Endothelial cell (in vitro differentiated cells): ENCODE measurements at places on chromosomes 1 and 21.

DNA sequence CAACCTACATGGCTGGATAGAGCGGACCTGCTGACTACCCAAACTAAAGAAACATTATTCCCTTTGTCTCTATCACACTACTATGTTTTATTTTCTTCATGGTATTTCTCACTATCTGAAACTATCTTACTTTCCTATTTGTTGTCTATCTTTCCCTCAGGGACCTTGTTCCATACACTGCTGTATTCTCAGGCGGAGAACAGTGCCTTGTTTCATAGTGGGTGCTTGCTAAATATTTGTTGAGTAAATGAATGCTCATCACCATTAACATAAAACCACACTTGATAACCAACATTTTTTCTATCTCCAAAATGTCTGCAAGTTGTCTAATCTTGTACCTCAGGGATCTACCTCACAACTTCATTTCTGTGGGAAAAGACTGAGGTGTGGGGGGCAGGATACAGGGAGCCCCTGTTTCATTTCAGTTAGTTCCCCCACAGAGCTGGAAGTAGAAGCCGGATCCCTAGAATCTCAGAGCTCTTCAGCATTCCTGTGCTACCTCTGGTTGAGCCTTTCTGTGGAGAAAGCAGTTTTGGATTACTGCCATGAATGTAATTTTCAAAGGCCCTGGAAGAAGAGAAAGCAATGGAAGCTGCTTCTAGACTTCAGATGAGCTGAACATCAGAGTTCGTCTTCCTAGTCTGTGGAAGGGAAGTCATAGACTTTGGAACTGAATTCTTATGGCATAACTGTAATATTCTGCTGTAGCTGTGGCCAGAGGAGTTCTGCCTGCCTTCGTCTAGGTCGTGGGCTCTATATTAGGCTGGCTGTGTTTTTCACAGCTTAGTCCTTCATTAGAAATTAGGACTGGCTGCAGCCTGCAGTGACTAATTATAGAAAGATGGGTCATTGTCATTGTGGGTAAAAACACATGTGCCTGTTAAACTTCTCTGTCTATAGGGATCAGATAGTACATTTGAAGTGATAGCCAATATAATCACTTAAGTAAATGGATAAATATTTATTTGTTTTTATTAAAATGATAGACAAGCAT, 293.2 kb upstream of the SGIP1 start:
- no peak for DNase-seq

DNA sequence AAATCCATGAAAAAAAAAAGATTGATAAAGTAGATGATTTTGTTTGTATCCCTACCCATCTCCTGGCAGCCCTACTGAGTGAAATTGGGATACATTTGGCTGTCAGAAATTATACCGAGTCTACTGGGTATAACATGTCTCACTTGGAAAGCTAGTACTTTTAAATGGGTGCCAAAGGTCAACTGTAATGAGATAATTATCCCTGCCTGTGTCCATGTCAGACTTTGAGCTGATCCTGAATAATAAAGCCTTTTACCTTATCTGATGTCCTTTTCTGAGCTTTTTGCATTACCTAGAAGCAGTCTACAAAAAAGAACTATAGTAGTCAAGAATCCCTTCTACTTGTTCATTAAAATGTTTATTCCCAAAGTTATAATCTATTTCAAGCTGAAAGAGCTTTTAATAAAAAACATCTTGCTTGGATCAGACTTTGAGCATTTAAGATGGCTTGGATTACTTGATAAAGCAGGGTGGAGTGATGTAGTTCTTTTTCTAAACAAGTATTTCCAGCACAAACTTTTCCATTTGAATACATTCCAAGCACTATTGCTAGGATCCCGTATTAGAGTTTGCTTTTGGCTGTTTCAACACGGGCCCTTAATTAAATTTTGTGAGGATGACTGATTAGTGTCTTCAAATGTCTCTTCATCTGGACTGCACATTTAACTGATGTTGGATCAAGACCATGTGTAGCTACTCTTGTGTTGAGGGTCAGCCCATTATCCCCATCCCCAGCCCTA, 69.2 kb downstream of the DTL start:
- no peak for DNase-seq

- DNase-seq = no peak
Observed at GRCh38 chr1:236702791-236703394, 16.6 kb downstream of the ACTN2 start.

GRCh38 chr1:51955797-51956527, 34.5 kb downstream of the RAB3B start:
- DNase-seq = no peak

DNA sequence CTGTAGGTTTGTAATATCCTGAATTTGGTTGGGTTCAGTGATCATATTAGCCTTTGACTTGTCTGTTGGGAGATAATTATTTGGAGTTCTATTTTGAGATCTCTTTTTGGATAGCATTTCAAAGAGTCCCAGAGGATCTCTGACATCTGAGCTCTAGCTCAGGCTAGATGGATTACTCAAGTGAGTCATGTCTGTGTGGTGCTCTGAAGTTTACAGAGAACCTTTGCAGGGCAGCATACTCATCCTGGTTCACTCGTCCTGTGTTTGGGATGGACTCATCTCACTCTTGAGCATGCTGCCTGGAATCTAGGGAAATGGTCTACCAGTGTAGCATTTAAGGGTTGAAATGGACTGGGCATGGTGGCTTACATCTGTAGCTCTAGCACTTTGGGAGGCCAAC, 29.4 kb upstream of the BMP8A start:
- no peak for DNase-seq
